ENCODE measurements at places on chromosomes 2 and 18. TPM values are rescaled to one million over a fixed set of nuclear protein-coding genes. Genes with fewer than 3 reads are reported as not detected.
A peak's percentile ranks its signal among the peaks of the same experiment; 100 is the strongest.

DNA sequence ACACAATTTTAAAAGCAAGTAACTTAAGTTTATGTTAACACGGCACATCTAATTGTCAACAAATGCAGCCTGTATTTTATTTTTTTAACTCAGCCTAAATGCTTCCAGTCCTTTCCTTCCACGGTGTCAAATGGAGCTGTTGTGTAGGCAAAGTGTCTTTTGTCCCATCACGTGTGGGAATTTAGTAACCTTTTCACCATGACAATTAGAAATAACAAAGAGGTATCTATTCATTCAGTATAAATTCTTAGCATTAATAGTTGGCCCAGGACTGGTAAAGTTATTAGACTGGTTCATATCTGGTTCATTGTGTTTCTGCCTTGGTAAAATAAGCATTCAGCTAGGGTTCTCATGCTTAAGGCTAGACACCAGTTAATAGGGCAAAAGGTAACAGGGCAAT lies 47.9 kb downstream of the FRZB start:
- DNase-seq: no peak

GRCh38 chr18:70559446-70559845 lies 270.6 kb downstream of the SOCS6 start:
- no peak for DNase-seq

Gene SOWAHC
- total RNA-seq: 15.1 TPM

Gene GPR17
- total RNA-seq: 0.45 TPM

Gene POLR1A
- 33.1 TPM for total RNA-seq

- no peak for DNase-seq
These were observed 193.6 kb downstream of the SH3RF3 start for GRCh38 chr2:109322641-109323040.

DNA sequence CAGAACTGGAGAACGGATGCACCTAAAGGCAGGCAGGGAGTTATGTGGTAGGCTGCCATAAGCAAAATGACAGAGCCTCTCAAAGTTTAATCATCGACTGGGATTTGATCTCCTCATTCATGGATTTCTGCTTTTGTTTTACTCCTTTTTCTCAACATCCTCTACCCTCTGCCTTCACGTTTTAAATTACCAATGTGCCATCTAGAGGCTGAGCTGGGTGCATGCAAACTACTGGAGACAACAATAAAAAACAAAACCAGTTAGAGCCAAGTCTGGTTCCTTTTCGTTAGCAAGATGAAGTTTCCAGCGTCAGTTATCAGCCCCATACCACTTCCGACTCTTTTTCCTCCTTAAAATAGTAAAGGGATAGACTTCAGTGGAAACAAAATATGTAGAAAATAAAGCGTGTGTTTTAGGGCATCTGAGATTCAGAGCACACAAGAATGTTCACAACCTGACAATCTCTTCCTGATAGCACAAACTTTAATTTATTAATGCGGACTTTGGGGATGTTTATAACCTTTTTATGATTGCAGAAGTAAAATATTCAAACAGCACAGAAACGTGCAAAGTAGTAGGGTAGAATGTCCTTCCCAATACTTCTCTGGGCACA lies 117.0 kb downstream of the LAMA1 start:
- peak; percentile 24 for DNase-seq

- no peak for DNase-seq
These were observed 307.7 kb upstream of the CCDC68 start for GRCh38 chr18:55266981-55267380.

Gene MLPH
- 12.9 TPM for total RNA-seq

- no peak for DNase-seq
These were observed 18.6 kb upstream of the PDE1A start for GRCh38 chr2:182445391-182445965.

GRCh38 chr18:61984349-61984748 lies 91.5 kb upstream of the RNF152 start:
- DNase-seq: no peak

DNA sequence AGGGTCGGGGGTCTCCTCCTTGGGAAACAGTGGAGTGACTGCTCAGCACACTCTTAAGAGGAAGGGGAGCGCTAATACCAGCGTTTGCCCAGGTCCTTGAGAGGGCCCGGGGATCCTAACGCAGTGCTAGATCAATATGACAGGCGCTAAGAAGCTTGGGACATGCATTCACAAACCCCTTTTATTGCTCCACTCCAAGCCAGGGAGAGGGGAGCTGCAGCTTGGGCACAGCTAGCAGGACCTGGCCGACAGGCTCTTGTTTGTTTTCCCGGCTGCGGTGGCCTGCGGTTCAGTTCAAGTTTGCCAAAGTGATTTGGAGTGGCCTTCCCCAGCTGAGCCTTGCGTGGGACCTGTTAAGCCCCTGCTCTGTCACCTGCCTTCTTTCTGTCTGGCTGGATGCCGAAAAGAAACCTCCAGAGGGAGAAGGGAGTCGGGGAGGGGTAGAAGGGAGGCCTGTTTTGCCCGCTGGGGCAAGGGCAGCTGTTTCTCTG lies 152.1 kb downstream of the GLI2 start:
- no peak for DNase-seq
